ENCODE measurements at places on chromosomes 13 and 19.
A peak's percentile ranks its signal among the peaks of the same experiment; 100 is the strongest.

DNA sequence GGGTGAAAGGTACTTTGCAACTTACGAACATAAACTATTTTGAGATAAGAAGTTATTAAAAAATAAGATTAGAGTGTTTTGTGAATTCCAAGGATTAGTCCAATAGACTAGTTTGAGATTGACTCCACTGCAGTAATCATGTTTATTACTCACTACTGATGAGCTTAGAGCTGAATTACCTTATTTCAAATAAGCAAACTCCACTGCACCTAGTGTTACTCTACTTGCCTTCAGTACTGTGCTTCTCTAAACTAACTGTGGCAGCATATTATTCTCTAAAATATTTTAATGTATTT lies 111.7 kb downstream of the MIPEP start:
- no peak for DNase-seq

- no peak for DNase-seq
Measured at GRCh38 chr13:70884196-70884595, 775.9 kb upstream of the KLHL1 start.

- no peak for DNase-seq
Measured at GRCh38 chr19:5580161-5580571, 12.4 kb upstream of the TINCR start.

DNA sequence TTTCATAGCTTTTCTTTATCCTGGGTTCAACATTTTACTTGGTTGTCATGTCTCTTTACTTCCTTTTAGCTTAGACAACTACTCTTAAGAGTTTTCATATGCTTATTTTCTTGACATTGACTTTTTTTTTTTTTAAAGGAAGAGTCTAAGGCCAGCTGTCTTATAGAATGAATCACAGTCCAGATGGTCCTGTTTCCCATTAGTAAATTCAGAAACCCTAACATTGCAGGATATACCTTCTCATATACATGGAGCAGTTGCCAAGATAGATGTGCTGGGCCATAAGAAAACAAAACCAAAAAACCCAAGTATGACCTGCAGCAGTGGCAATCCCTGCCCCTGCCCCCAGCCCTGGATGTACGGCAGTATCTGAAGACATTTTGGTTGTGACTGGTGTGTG lies 72.8 kb downstream of the COG3 start:
- DNase-seq = no peak

- DNase-seq = no peak
Measured at GRCh38 chr19:29401712-29402421, 123.9 kb upstream of the VSTM2B start.

DNA sequence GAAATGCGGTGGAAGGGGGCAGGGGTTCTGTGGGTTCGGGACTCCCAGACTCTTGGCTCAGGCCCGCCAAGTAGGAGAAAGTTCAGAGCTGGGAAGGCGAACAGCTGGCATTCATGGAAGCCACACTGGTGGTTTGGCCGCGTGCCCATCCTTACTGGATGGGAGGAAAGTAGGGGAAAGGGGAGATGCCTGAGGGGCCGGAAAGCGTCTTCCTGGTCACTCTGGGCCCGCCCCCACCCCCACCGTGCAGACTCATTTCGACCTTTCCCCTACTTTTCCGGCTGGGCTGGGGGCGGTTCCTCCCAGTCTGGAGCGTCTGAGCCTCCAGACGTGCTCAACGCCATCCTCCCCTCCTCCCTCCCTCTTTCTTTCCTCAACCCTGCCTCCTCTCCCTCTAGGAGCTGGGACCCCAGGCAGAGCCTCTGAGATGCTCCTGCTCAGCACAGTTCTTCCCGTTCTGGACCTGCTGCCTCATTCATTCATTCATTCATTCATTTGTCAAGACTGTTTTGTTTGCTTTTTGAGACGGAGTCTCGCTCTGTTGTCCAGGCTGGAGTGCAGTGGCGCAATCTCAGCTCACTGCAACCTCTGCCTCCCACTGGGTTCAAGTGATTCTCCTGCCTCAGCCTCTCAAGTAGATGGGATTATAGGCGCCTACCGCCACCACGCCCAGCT lies 3.5 kb downstream of the ANGPTL4 start:
- DNase-seq = no peak

DNA sequence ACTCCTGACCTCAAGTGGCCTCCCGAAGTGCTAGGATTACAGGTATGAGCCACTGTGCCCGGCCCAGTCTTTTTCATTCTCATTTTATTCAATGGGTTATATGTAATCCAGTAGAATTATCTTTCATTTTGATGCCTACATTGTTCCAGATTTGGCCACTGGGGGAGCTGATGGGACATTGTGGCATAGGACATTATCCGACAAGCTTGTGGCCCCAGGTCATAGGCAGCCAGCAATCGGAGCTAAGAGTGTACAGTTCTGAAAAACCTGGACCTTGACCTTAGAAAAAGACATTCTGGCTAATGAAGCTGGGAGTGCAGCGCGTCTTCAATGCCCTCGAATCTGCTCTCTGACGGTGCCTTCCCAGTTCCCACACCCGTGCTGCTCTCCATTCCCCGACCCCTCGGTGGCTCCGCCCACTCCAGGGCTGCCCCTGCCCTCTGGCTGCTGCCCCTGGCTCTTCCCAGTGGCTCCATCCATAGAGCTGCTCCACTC lies 108.7 kb downstream of the TEX29 start:
- peak; percentile 53 for DNase-seq

DNA sequence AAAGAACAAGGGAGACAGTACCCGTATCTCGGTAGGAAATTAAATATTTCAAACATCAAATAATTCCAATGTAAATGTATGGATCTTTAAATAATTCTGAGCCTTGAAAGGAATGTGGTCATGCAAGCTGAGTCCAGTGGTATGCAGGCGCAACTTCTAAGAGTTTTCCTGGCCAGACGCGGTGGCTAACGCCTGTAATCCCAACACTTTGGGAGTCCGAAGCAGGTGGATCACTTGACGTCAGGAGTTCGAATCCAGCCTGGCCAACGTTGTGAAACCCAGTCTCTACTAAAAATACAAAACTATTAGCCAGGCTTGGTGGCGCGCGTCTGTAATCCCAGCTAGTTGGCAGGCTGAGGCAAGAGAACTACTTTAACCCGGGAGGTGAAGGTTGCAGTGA lies 1.1 kb upstream of the ZNF845 start:
- no peak for DNase-seq

DNA sequence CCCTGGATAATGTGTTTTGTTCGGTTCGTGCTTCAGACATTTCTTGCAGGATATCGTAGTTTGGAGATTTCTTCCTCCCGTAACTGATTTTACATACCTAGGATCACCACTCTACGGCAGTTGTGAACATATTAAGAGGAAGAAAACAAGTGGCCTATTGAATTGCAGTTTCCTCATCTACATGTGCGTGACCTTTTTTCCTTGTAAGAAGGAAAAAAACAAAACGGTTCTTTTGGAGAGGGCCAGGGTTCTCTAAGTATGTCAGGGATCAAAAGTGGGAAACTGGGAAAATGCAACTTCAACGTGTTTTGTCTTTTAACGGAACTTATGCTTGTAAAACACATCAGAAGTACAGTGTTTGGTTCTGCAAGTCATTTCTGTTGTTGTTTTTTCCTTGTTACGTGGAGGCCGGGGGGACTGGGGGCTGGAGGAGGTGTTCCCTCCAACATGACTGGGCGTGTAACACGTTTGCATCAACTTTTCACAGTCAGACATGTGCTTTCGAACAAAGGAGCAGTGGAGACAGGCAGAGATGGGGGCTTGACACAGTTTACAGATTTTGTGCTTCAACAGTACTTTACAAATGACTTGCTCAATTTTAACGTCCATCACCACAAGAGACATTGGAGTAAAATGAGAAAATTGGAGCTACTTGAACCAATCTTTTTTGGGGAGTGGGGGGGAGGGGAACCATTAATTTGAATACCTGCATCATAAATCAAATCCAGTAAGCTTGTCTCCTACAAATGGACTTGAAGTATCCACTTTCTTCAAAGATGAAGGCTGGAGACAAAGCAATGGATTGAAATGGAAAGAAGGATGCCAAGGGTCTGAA lies 3.8 kb downstream of the ZC3H4 start:
- peak; percentile 85 for DNase-seq

- no peak for DNase-seq
Measured at GRCh38 chr13:100269837-100270236, 180.9 kb downstream of the PCCA start.

GRCh38 chr13:111530137-111530870 lies 209.9 kb downstream of the TEX29 start:
- no peak for DNase-seq

DNA sequence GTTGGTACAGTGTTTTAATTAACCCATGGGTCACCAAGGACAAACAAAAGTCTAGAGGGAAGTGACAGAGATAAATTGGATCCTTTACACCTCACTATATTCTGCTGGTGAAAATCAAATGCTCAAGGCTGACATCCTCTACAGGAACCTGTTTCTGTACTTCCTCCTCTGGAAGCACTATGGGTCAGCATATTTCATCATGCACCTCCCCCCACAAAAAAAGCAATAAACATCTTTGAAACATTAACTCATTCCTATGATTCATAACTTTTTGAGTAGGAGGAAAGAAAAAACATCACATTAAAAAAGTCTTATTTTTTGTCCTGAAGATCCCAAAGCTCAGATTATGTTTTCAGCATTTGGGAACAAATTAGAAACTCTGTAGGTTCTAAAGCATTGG lies 588.3 kb upstream of the SGCG start:
- DNase-seq = no peak

GRCh38 chr19:47752440-47753211 lies 7.3 kb downstream of the NOP53 start:
- DNase-seq = no peak

GRCh38 chr19:48990400-48990799 lies 2.7 kb downstream of the GYS1 start:
- no peak for DNase-seq

GRCh38 chr19:19211499-19212420 lies at the start of gene NCAN:
NCAN (plus strand) TSS chr19:19211958; CDS start chr19:19216954, 4,996 bp downstream.
- DNase-seq = no peak

GRCh38 chr13:107574517-107575210 lies 640.7 kb downstream of the LIG4 start:
- no peak for DNase-seq

DNA sequence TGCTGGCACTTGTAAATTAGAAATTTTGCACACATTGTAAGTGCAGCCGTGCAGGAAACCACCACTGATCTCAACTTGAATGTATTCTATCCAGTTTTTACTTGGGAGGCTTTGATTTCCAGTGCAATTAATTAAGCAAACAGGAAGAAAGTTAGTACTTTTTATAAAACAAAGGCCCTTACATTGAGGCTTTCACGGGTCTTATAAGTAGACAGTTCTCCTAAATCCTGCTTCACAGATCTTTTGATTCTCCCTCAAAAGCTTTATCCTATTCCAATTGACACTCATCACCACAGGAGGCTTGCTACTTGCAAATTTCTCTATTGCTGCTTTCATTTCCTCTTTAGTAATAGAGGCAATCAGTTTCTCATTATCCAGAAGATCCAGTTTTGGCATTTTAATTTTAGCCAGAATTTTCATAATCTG lies 90.1 kb downstream of the ERCC5 start:
- no peak for DNase-seq

GRCh38 chr13:25114220-25114619 lies 18.3 kb downstream of the PABPC3 start:
- DNase-seq = peak; percentile 82

- DNase-seq = peak; percentile 95
Measured at GRCh38 chr19:18373892-18374629, 11.9 kb upstream of the GDF15 start.

GRCh38 chr19:45424191-45425058 lies 708 bp upstream of the ERCC1 start:
- DNase-seq = peak; percentile 72

- no peak for DNase-seq
Measured at GRCh38 chr19:35149463-35149862, 5.1 kb upstream of the FXYD5 start.

GRCh38 chr13:35780613-35781012 lies 304.1 kb upstream of the MAB21L1 start:
- DNase-seq = no peak

DNA sequence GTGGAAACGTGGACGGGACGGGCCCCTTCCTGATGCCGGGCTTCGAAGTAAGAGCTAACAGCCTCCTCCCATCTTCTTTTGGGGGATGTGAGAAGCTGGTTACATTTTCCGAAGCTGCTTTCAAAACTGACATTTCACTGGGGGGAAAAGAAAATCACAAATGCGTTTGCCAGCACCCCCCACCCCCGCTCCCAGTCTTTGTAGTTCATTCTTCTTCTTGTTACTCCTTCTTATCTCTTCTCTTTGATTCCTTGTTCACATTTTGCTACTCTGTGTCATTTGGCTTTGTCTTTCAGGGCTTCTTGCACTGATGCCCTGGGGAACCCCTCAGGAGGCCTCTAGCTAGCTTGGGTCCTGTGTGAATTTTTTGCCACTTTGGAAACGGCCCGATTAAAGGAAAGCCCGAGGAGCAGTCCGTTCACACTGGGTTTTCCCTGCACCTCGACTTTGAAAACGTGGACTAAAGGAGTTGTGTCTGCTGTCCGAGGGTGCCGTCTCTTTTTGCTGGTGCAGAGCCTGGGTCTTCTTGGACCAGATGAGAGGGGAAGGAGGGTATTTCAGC lies 1.3 kb downstream of the CARM1 start:
- no peak for DNase-seq

- no peak for DNase-seq
Measured at GRCh38 chr19:50564229-50565105, 3.8 kb downstream of the LRRC4B start.

DNA sequence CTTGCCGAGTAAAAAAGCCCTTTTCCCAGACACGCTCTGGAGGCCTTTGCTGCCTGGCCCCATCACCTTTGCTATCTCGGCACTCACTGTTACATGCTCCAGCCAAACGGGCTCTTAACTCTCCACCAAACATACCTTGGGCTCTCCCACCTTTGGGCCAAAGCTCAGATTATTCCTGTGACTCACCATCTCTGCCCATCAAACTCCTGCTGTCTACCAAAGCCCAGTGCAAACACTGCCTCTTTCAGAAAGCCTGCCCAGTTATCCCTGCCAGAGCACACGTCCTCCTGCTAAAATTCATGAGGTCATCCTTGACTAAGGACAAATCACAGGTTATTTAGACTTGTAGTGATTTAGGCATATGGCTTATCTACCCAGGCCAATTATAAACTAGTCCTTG lies 48.1 kb upstream of the SERPINE3 start:
- DNase-seq = no peak

- no peak for DNase-seq
Measured at GRCh38 chr13:86172961-86173360, 373.7 kb upstream of the SLITRK6 start.

DNA sequence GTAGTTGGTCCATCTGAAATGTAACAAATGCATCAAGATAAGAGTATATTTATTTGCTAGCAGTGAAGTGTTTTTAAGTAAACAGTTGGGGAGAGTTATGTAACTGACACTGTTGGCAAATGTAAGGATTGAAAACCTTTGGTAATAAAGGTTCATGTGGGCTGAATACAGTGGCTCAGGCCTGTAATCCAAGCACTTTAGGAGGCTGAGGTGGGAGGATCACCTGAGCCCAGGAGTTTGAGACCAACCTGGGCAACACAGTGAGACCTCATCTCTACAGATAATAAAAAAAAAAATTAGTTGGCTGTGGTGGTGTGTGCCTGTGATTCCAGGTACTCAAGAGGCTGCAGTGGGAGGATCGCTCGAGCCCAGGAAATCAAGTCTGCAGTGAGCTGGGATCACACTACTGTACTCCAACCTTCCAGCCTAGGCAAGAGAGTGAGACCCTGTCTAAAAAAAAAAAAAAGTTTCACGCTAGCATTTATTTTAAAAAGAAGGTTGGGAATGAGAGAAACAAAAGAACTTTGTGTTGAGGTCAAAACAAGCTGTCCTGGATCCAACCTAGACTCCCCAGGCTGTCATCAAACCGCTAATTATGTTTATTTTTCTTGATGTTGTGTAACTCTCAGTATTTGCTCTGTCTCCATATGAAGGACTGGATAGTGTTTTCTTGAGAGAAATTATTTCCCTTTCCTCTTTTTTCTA lies 20.7 kb downstream of the SETDB2 start:
- no peak for DNase-seq

Data from activated CD8-positive, alpha-beta memory T cell treated with anti-CD3 and anti-CD28 coated beads, Interleukin-2, amount 10 ng/mL, durations not matched to agents 7 days and 5 days (primary cell).